ENCODE measurements at places on chromosomes 5 and 9. TPM values are rescaled to one million over a fixed set of nuclear protein-coding genes. Genes with fewer than 3 reads are reported as not detected.

- H3K27ac ChIP-seq = no peak overlapping the region
- no peaks in the 10 kb centered on the region for H3K36me3 ChIP-seq
- DNase-seq = no peak
- no peak overlapping the region for H3K4me3 ChIP-seq
- no peaks in the 10 kb centered on the region for H3K27me3 ChIP-seq
- peaks cover 13% of the 10 kb centered on the region for H3K4me1 ChIP-seq
Observed at GRCh38 chr9:110752766-110753165, 84.2 kb downstream of the MUSK start.

DNA sequence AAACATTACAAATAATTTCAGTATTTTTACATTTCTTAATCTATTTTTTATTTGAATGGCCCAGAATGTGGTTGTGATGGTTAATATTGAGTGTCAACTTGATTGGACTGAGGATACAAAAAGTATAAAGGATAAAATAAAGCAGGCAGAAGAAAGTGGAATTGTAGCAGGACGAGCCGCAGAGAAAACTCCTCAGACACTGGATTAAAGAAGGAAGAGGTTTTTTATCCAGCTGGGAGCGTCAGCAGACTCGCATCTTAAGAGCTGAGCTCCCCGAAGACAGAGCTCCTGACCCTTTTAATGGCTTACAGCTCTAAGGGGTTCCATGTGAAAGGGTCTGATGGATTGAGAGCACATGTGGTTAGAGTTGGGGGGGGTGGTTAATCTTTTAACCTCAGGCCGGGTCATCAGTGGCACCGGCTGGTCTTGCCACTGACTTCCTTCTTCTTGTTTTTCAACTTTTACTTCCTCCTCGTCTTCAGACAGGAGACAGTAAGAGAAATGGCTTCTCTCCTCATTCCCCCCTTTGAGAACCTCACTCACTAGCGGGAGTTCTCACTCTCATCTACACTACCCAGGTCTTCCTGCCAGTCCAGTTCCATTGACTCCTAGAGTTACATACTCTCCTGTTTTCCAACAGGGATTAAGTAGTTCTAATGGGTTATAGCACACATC lies 80.0 kb downstream of the TMEM161B start:
- DNase-seq = no peak
- peaks cover 30% of the 10 kb centered on the region for H3K36me3 ChIP-seq
- H3K27me3 ChIP-seq = no peaks in the 10 kb centered on the region

GRCh38 chr5:98934546-98934945 lies 5.7 kb upstream of the CHD1 start:
- no peaks in the 10 kb centered on the region for H3K27me3 ChIP-seq
- peaks cover 20% of the 10 kb centered on the region for H3K4me1 ChIP-seq
- no peak overlapping the region for H3K4me3 ChIP-seq
- no peaks in the 10 kb centered on the region for H3K36me3 ChIP-seq
- H3K27ac ChIP-seq = no peak overlapping the region

GRCh38 chr5:74976651-74977050 lies 75.7 kb downstream of the GCNT4 start:
- peaks cover 2% of the 10 kb centered on the region for H3K4me1 ChIP-seq
- no peak overlapping the region for H3K4me3 ChIP-seq
- peaks cover 2% of the 10 kb centered on the region for H3K36me3 ChIP-seq
- no peak overlapping the region for H3K27ac ChIP-seq

- no peak for DNase-seq
Observed at GRCh38 chr5:146644831-146645230, 128.8 kb upstream of the GPR151 start.

- no peaks in the 10 kb centered on the region for H3K27me3 ChIP-seq
- no peak overlapping the region for H3K4me3 ChIP-seq
- H3K36me3 ChIP-seq = no peaks in the 10 kb centered on the region
- peaks cover 26% of the 10 kb centered on the region for H3K4me1 ChIP-seq
- no peak overlapping the region for H3K27ac ChIP-seq
- no peak for DNase-seq
Observed at GRCh38 chr5:107248066-107248695, 422.6 kb downstream of the EFNA5 start.

- no peak overlapping the region for H3K4me3 ChIP-seq
- no peak for DNase-seq
- no peak overlapping the region for H3K27ac ChIP-seq
- no peaks in the 10 kb centered on the region for H3K36me3 ChIP-seq
- H3K27me3 ChIP-seq = peaks cover 90% of the 10 kb centered on the region
Observed at GRCh38 chr5:135493406-135494180, 41.4 kb upstream of the TIFAB start.

DNA sequence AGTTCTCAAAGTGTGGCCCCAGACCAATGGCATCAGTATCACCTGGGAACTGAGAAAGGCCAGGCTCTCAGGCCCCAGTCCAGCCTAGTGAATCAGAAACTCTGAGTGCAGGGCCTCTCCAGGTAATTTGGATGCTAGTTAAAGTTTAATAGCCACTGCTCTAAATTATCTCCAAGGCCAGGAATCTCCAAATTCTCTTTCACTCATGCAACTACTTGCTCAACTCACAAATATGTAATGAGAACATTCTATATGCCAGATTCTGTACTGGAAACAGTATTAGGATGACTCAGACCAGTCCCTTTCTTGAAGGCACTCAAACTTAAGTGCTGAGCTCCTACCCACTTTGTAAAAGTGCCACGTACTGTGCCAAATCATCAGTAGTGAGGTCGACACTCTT lies 84.6 kb downstream of the PAPPA start:
- H3K36me3 ChIP-seq = no peaks in the 10 kb centered on the region
- H3K27me3 ChIP-seq = peaks cover 2% of the 10 kb centered on the region
- no peak overlapping the region for H3K4me3 ChIP-seq
- no peak for DNase-seq

DNA sequence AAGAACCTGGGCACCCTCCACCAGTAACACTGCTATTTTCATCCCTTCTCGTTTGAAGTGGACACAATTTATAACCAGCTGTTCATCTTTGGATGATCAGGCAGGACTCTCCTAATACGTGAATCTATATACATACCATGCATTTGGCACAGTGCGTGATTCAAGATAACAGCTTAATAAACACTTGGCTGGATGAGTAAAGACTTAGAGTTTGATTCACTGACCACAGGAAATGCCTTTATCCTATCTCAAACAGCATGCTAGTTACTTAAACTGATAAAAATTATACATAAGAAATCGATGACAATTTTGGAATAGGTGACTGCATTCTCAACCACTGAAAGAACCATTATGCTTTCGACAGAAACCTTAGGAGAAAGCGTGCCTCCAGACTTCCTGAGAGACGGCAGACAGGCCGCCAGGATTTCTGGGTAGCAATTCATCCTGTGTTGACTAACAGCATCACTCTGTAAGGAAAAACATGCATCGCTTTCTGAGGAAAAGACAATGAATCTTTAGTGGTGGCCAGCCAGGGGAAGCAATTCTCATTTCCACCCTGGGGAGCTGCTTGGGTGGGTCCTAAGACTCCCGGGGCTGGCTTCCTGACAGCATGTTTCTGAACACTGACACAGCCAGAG lies 9.7 kb downstream of the MRPL36 start:
- peaks cover 12% of the 10 kb centered on the region for H3K4me1 ChIP-seq
- no peak for DNase-seq
- peaks cover 2% of the 10 kb centered on the region for H3K36me3 ChIP-seq
- H3K27ac ChIP-seq = peak overlapping the region; percentile 79
- H3K27me3 ChIP-seq = peaks cover 4% of the 10 kb centered on the region

DNA sequence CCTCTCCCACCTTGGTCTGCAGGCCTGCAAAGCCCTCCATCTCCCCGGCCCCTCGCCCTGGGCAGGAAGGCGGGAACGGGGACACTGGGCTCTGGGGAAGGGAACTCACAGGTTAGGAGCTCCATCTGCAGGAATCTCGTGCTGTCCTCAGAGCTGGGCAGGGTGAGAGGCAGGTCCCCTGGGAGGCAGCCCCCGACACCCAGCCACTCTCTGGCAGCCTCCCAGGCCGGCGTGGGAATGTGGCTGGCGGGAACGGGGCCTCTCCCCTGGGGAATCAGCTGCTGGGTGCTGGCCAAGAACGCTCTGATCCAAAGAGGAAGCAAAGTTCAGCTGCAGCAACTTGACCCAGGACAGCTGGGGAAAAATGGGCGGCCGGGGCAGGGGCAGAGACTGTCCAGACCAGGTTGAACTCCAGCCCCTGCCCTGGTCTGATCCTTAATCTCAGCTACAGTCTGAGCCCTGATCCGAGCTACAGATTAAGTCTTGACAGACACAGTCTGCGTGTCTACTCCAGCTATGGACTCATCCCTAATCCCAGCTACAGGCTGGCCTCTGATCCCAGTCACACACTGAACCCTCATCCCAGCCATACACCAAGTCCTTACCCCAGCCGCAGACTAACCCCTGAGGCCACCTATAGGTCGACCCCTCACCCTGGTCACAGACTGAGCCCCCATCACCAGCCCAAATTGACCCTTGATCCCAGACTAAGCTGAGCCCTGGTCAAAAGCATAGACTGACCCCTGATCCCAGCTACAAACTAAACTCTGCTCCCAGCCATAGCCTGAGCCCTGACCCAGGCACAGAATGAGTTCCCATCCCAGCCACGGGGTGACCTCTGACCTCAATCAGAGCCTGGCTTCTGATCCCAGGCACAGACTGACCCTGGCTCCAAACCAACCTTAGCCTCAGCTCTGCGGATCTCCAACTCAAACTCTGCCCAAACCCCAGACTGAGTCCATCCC lies 37.3 kb upstream of the EGFL7 start:
- peak overlapping the region; percentile 74 for H3K27ac ChIP-seq
- DNase-seq = peak; percentile 83
- peaks cover 38% of the 10 kb centered on the region for H3K4me1 ChIP-seq
- no peaks in the 10 kb centered on the region for H3K36me3 ChIP-seq

DNA sequence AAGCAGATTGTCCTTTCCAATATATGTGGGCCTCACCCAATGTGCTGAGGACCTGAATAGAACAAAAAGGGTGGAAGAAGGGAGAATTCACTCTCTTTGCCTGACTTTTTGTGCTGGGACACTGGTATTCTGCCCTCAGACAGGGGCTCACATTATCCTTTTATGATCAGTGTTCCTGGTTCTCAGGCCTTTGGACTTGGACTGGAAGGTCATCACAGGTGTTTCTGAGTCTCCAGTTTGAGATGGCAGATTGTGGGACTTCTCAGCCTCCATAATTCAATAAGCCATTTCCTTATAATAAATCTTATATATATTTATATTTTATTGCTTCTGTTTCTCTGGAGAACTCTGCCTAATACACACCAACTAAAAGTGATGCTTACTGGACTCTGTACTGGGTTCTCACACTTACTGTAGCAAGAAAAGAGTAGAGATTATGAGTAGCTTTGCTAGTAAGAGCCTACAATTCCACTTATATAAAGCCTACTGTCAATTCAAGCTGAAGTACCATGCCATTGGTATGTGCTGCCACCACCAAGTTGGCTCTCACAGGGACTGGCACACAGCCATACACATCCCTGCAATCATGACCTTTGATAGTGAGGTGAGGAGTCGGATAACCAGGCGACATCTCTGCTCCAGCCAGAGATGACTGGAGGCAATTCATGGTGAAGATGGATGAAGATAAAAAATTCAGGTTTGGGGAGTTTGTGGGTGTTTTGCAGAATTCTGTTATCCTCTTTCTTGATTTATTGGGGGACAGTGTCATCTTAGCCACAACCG lies 130.7 kb upstream of the NR3C1 start:
- H3K27me3 ChIP-seq = no peaks in the 10 kb centered on the region
- no peaks in the 10 kb centered on the region for H3K36me3 ChIP-seq
- H3K27ac ChIP-seq = peak overlapping the region; percentile 54
- no peak overlapping the region for H3K4me3 ChIP-seq
- no peak for DNase-seq

DNA sequence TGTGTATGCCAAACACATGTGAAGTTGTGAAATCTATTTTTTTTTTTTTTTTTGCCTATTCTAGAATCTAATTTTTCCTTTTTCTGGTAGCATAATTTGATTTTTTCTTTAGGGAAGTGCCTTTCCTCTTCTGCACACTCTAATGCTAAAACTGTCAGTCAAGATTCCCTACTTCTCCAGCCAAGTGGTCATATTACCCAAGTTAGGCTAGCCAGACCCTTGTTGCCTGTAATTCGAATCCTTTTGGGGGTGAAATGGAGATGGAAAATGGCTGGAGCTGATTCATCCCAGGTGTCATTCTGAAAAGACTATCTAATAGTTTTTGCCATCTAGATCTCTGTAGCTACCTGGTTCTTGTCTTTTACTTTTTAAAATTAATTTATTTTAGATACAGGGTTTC lies 24.8 kb upstream of the UBAP1 start:
- H3K36me3 ChIP-seq = no peaks in the 10 kb centered on the region
- no peak for DNase-seq
- no peak overlapping the region for H3K4me3 ChIP-seq
- no peak overlapping the region for H3K27ac ChIP-seq
- H3K27me3 ChIP-seq = no peaks in the 10 kb centered on the region

DNA sequence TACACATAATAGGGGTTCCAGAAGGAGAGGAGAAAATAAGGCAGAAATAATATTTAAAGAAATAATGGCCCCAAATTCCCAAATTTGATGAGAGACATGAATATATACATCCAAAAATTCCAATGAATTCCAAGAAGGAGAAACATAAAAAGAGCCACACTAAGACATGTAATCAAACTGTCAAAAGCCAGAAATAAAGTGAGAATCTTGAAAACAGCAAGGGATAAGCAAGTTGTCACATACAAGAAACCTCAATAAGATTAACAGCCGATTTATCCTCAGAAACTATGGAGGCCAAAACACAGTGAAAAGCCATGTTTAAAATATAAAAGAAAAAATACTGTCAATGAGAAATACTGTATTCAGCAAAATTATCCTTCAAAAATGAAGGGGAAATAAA lies 14.5 kb downstream of the CATSPER3 start:
- no peak overlapping the region for H3K4me3 ChIP-seq
- H3K4me1 ChIP-seq = no peaks in the 10 kb centered on the region
- no peaks in the 10 kb centered on the region for H3K27me3 ChIP-seq
- H3K27ac ChIP-seq = no peak overlapping the region
- DNase-seq = no peak

GRCh38 chr5:96809921-96810320 lies 2.2 kb upstream of the ERAP1 start:
- H3K27ac ChIP-seq = peak overlapping the region; percentile 32
- DNase-seq = no peak
- H3K4me1 ChIP-seq = peaks cover 28% of the 10 kb centered on the region
- H3K4me3 ChIP-seq = no peak overlapping the region

GRCh38 chr9:127711831-127712274 lies 3.6 kb downstream of the PTRH1 start:
- H3K27ac ChIP-seq = no peak overlapping the region
- H3K4me3 ChIP-seq = no peak overlapping the region
- H3K36me3 ChIP-seq = no peaks in the 10 kb centered on the region

- no peaks in the 10 kb centered on the region for H3K4me1 ChIP-seq
- no peak for DNase-seq
- H3K27ac ChIP-seq = no peak overlapping the region
- H3K27me3 ChIP-seq = peaks cover 12% of the 10 kb centered on the region
- H3K4me3 ChIP-seq = no peak overlapping the region
Observed at GRCh38 chr5:41445937-41446563, 64.4 kb downstream of the PLCXD3 start.

- H3K27ac ChIP-seq = no peak overlapping the region
- DNase-seq = no peak
- H3K4me3 ChIP-seq = no peak overlapping the region
Observed at GRCh38 chr9:114448706-114449105, 56.6 kb downstream of the WHRN start.

- peak; percentile 37 for DNase-seq
- H3K36me3 ChIP-seq = peaks cover 7% of the 10 kb centered on the region
- peak overlapping the region; percentile 72 for H3K27ac ChIP-seq
- H3K4me3 ChIP-seq = peak overlapping the region; percentile 73
- H3K4me1 ChIP-seq = peaks cover 5% of the 10 kb centered on the region
- peaks cover 68% of the 10 kb centered on the region for H3K27me3 ChIP-seq
Observed at GRCh38 chr5:178576591-178577351, 13.4 kb downstream of the COL23A1 start.

CDKN2B gene
- total RNA-seq = 40.3 TPM

C9orf85 gene
- total RNA-seq = 13.6 TPM

RASA1 gene
- total RNA-seq = 36.6 TPM

CCNI2 gene
- total RNA-seq = 1.5 TPM

EIF4E1B gene
- not detected for total RNA-seq

ORM2 gene
- total RNA-seq = not detected

ACTBL2 gene
- 0.07 TPM for total RNA-seq

TEX48 gene
- not detected for total RNA-seq
